ENCODE measurements at places on chromosomes 5 and 9.

GRCh38 chr5:90558344-90559192, at the start of gene ADGRV1:
ADGRV1 (plus strand) TSS chr5:90558797; CDS start chr5:90558896, 99 bp downstream.
- DNase-seq = no peak

- DNase-seq = peak; percentile 41
These were observed 17.1 kb downstream of the MTREX start for GRCh38 chr5:55324815-55325418.

- no peak for DNase-seq
These were observed 2.6 kb downstream of the CEMIP2 start for GRCh38 chr9:71765693-71766092.

DNA sequence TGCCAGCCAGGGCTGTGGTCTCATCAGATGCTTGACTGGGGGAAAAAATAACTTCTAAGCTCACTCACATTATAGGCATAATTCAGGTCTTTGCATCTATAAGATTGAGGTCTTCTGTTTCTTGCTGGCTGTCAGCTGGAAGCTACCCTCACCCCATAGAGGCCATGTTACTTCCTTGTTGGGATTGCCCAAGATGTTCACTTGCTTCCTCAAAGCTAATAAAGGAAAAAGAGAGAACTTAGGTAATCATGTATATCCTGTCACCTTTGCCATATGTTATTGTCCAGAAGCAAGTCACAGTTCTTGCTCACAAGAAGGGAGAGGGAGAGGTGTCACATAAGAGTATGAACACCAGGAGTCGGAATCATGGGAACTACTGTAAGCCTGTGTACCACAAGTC, 38.7 kb upstream of the ANKRD34B start:
- DNase-seq = peak; percentile 35

GRCh38 chr5:107556575-107556974, 114.2 kb downstream of the EFNA5 start:
- DNase-seq = no peak

- no peak for DNase-seq
These were observed 19.9 kb upstream of the S1PR3 start for GRCh38 chr9:88971131-88971960.
